Stimulated activated CD4-positive, alpha-beta T cell treated with anti-CD3 and anti-CD28 coated beads, Interleukin-15, amount 100 ng/mL, for 1 hour (primary cell): ENCODE measurements at places on chromosomes 7 and 10.

DNA sequence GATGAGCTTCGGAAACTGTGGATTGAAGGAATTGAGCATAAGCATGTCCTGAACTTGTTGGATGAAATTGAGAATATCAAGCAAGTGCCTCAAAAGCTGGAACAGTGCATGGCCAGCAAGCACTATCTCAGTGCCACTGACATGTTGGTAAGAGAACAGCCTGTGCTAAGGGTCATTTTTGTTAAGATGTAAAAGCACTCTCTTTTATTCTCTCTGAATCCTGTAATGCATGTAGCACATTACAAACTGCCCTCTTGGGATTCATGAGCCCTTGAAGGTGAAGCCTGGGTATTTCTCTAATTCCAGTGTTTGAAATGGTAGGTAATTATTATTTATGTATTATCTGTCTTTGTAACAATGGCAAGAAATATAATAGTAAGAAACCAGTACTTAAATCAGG, 36.1 kb downstream of the EXOC4 start:
- no peak for DNase-seq

DNA sequence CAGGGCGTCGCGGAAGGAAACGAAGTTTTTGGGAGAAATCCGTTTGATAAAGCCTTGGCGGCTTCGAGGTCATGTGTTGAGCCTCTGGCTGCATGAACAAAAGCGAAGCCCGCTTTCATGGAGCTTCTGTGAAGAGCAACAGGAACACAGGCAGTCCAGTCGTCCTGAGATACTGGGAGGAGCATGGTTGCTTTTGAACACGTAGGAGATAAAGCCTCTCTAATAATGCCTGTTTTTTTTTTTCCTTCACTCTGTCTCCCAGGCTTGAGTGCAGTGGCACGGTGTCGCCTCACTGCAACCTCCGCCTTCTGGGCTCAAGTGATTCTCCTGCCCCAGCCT, 473 bp upstream of the ZNF32 start:
- DNase-seq, result no peak

DNA sequence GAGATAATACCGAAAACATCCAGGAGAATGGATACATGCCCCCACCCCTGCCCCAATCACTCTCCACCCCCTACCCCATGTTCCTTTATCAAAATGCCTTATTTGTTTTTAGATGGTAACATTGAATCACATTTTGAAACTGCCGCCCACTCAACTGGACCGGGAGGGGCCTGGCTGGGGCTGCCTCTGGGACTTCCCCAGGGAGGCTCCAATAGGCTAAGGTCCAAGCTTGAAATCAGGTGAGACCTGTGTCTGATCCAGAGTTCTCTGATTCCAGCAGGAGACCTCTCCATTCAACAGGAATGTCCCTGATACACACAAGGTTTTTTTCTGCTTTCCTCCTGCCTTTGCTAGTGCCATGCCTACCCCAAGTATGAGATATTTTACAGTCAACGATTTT, 43.8 kb upstream of the ACSL5 start:
- no peak for DNase-seq

DNA sequence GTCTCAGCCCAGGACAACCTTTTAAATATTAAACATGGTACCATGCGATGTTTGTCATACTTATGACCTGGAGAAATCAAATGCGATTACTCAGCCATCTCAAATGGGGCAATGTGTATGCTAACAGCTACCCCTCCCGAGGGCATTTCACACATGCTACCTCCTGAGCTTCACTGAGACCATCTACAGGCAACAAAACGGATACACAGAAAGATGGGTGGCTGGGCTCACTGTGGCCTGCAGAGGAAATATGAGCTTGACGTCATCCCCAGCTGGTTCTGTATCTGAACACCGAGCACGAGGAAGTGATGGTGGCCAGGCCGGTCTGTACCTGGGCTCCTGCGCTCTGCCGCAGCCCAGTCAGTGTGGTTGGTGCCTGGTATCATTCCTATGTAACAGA, 374.3 kb downstream of the RPS24 start:
- DNase-seq, result no peak

- no peak for DNase-seq
Observed at GRCh38 chr7:20409961-20410360, 79.3 kb downstream of the ITGB8 start.

GRCh38 chr7:99897322-99898022, 20.6 kb upstream of the OR2AE1 start:
- DNase-seq, result no peak

- no peak for DNase-seq
Observed at GRCh38 chr7:32591938-32592337, 96.6 kb downstream of the AVL9 start.

DNA sequence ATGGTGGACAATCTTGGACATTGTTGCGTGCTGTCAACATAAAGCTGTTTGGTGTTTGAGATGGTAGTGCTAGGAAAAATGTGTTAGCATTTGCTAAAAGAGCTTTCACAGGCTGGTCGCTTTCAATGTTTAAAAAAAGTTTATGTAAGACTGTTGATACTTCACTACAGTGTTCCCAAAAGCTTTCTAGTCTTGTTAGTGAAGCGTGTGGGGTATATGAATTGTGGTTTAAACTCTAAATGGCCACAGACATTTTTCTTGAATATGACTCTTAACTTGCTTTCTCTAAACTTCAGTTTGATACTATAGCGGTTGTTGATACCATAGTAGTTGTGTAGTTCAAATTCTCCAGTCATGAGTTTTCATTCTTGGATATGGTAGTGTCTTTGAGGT, 44.9 kb downstream of the MCU start:
- DNase-seq, result no peak

- no peak for DNase-seq
Observed at GRCh38 chr7:20151708-20152456, 65.3 kb downstream of the MACC1 start.

DNA sequence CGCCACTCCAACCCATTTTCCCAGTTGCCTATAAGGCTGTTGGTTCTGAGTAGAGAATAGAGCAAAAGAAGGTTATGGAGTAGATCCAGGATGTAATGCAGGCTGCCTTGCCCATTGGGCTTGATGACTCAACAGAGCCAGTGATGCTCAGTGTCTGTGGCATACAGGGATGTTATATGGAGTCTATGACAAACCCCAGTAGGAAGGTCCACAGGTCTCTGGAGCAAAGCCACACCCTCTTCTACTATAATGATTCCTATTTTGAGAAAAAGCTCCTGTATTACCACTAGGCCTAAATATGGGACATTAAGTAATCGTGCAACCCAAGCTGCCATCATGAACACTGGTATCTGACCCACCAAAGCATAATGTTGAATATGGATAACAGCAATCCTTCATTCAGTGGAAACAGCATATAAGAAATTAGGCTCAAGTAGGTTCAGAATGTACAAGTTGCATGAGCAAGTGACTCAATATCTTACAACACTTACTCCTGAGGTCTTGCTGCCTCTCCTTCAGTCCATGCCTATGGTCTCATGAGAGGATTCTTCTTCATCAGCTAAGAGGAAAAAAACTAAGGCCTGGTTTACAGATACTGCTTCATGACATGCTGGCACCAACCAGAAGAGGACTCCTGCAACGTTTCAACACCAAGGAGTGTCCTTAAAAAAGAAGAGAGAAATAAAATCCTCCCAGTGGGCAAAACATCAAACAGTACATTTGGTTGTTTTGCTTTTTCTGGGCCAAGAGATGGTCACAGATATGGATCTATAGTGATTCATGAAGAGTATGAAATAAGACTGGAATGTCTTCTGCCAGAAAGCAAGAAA, 14.8 kb upstream of the FHIP2A start:
- no peak for DNase-seq

DNA sequence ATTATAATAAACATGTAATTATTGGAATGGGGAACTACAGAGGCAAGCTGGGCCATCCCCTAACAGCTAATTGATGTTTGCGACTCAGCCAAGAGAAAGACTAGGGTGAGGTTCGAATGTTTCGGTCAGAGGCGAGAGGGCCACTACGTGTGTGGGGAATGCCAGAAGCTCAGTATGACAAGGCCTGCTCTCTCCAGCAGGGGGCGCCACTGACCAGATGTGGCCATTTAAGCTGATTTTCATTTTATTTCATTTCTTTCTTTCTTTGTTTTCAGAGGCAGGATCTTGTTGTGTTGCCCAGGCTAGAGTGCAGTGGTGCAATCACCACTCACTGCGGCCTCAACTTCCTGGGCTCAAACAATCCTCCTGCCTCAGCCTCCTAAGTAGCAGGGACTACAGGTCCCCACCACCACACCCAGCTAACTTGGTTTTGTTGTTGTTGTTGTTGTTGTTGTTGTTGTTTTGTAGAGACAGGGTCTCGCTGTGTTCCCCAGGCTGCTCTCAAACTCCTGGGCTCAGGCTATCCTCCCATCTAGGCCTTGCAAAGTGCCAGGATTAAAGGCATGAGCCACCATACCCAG, 38.1 kb downstream of the TMEM130 start:
- DNase-seq, result no peak

- DNase-seq, result no peak
Observed at GRCh38 chr7:117111535-117111934, 158.2 kb downstream of the ST7 start.

DNA sequence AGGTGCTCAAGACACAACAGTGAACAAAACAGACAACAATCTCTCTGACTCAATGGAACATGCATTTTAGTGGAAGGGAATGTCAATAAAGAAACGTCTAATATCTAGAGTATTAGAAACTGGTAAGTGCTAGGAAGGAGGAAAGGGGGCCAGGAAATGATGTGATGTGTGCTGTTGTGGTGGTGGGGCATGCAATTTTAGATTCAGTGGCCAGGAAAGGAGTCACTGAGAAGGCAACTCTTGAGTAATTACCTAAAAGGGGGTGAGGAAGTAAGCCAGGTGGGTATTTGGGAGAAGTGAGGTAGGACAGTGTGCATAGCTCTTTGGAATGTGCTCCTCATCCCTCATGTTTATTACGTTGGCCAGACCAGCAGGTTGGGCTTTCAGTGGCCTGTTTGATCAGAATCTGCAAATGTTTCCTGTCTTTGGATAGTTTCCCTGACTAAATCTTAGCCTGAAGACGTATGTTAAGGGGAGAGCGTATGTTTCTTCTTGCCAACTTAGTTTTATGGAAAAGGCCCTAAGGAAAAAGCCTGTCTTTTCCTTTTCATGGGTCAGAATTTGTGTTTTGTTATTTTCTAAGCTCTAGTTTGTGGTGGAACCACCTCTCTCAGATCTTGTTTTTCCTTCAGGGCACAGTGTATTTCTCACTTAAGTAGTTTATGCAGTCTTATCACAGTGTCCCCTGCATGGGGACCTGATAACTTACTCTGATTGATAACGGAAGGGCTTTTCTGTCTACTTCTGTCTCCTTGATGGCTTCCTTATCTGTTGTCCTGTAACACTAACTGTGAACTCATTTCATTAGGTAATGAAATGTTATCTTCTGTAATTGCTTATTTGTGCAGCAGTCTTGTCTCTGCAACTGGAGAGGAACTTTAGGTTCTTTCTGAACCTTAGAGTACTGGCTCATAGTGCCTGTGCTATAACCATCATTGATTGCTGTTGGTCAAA, 203.7 kb downstream of the AUTS2 start:
- no peak for DNase-seq

DNA sequence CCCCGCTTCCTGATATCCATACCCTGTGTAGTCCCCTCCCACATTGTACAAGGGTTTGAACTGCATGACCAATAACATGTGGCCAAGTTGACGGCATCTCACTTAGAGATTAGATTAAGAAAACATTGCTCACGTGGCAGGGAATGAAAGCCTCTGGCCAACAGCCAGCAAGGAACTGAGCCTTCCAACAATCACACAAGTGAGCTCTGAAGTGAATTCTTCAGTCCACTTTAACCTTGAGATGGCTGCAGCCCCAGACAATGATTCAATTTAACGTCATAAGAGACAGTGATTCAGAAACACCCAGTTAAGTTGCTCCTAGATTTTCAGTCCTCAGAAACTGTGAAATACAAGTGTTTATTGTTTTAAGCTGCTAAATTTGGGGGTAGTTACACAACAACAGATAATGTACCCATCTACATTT, 165.9 kb upstream of the PLXNA4 start:
- DNase-seq, result no peak
